Muscle of back (tissue), 13 donors: ENCODE measurements at places on chromosomes 13 and 19. TPM values are rescaled to one million over a fixed set of nuclear protein-coding genes. Genes with fewer than 3 reads are reported as not detected.

GRCh38 chr13:75147946-75148345 is 334.0 kb downstream of the TBC1D4 start:
- DNase-seq: no peak

- no peak for DNase-seq
Measured at GRCh38 chr19:10105509-10106099, 558 bp upstream of the PPAN start.

Gene ZNF536
- 3.8 TPM for polyA plus RNA-seq

Gene NCAN
- polyA plus RNA-seq: 0.05 TPM

Gene LILRA5
- 0.53 TPM for polyA plus RNA-seq

Gene EPSTI1
- 2.3 TPM for polyA plus RNA-seq

DNA sequence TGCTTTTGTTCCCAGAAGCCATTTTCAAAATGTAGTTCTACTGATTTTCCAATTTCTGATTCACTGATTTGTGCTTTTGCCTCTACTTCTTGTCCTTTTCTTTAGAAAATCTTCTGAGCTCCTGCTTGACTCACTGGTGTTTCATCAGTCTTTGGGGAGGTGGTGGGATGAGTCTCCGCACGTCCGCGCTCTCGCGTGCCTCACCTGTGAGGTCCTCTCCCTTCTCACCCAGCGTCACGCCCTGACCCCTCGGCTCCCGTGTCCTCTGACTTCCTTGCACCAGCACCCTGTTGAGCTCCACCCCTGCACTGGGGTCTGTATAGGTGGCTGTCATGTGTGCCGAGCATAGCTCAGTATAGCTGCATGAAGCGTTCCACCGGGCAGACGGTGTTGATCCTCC is 52.7 kb upstream of the MCF2L start:
- no peak for DNase-seq

- DNase-seq: no peak
Measured at GRCh38 chr19:9453953-9454352, 18.6 kb upstream of the ZNF266 start.

DNA sequence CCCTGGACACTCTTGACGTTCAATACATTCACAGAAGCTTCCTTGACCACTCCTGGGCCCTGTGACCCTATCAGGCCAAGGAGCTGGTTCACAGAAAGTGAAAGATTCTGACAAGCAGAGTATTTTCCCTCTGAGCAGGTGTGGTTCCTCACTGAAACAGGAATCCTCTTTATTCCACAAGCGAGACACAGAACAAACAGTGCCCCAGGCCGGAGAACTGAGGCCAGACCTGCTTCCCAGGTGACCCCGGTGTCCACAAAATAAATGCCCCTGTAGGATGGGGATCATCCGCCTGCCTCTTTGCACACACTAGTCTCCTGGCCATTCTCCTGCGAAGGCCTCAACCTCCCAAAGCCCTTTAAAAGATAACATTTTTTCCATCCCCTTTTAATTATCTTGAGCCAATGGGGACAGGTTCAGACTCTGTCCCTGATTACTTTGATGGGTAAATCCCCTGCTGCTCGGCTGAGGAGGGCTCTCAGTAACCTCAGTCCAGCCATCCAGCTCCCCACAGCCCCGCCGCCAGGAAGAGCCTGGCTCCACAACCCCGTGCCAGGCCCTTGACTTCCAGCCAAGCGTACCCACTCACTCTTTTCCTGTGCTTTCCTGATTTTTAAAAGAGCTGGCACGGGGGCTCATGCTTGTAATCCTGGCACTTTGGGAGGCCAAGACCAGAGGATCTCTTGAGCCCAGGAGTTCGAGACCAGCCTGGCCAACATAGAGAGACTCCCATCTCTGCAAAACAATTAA is 129.1 kb downstream of the FOXO1 start:
- no peak for DNase-seq

DNA sequence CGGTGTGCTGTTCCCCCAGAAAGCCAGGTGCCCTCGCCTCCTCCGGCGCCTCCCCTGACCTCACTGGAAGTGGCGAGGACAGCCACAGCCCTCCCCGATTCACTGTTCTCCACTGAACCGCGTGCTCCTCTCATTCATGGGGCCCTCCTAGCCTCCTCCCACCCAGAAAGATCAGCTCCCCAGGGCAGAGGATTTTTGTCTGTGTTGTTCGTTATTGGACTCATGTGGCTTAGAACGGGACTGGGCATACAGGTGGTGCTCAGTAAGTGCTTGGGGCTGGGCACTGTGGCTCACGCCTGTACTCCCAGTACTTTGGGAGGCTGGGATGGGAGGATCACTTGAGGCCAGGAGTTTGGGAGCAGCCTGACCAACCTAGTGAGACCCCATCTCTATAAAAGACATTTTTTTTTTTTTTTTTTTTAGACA is 3.8 kb downstream of the PRTN3 start:
- no peak for DNase-seq
